ENCODE measurements at places on chromosomes 6 and 20.

DNA sequence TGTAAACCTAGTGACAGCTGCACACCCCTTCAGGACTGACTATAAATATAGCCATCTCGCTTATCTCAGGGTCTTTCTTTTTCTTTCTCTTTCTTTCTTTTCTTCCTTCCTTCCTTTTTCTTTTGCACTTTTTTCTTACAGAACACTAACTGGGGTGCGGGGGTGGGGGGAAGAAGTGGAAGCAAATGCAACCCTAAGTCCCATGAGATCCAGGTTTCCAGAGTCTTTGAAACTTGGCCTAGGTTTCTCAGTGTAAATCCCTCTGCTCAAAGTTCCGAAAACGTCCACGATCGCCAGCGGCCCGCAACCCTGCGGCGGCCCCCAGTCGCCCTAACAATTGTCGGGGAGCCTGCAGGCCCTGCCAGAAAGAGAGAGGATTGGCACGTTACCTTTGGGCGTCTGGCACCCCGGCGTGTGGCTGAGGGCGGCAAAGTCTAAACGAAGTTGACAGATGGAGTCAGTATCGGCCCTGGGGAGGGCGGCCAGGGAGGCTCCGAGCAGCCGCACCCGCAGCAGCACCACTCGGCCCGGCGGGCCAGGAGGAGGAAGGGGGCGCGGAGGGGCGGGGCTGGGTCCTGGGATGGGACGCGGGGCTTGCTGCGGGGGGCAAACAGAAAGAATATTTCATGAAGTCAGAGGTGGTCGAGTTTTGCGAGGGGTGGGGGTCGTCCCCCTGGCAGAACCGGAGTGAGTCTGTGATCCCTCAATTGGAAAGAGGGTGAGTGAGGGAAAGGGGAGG is 577 bp upstream of the FOXF2 start:
- DNase-seq = no peak

- no peak for DNase-seq
These were observed 52.8 kb upstream of the FILIP1 start for GRCh38 chr6:75546381-75546780.

GRCh38 chr6:5936140-5936539 is 70.6 kb downstream of the NRN1 start:
- no peak for DNase-seq

- DNase-seq = no peak
These were observed 39.7 kb downstream of the NTSR1 start for GRCh38 chr20:62748311-62748710.

GRCh38 chr6:52925042-52925441 is 15.5 kb upstream of the GSTA3 start:
- DNase-seq = no peak

DNA sequence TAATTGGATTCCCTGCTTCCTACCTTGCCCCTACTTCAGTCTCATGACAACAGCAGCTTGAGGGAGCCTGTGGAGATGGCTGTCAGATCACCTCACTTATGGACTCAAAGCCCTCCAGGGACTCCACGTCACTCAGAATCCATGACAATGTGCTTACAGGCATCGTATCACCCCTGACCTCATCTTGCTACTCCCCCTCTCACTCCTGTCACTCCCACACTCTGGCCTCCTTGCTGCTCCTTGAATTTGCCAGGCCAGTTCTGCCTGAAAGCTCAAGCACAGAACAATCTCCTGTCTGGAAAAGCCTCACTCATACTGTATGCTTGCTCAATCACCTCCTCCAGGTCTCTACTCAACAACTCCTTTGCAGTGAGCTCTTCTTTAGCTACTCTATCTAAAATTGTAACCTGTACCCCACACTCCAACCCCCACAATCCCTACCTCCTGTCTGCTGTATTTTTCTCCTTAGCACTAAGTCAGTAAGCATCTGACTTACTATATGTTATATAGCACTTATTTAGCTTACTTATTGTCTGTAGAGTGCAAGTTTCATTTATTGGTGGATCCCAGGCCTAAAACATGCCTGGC is 10.7 kb upstream of the GSTA4 start:
- DNase-seq = no peak

GRCh38 chr6:14975471-14975817 is 270.4 kb upstream of the JARID2 start:
- DNase-seq = no peak

- no peak for DNase-seq
These were observed 343.0 kb downstream of the QKI start for GRCh38 chr6:163757520-163757919.

- DNase-seq = no peak
These were observed 14.0 kb upstream of the KIF3B start for GRCh38 chr20:32263398-32263954.
